ENCODE measurements at places on chromosomes 3 and 15.

- no peak for DNase-seq
These were observed 420.6 kb upstream of the RBMS3 start for GRCh38 chr3:28860307-28860706.

- DNase-seq, result no peak
These were observed 34.2 kb downstream of the PRTG start for GRCh38 chr15:55708720-55709119.

- no peak for DNase-seq
These were observed 115.0 kb downstream of the FOXB1 start for GRCh38 chr15:60119101-60119500.

- DNase-seq, result no peak
These were observed 53.9 kb downstream of the PXYLP1 start for GRCh38 chr3:141285570-141285969.

DNA sequence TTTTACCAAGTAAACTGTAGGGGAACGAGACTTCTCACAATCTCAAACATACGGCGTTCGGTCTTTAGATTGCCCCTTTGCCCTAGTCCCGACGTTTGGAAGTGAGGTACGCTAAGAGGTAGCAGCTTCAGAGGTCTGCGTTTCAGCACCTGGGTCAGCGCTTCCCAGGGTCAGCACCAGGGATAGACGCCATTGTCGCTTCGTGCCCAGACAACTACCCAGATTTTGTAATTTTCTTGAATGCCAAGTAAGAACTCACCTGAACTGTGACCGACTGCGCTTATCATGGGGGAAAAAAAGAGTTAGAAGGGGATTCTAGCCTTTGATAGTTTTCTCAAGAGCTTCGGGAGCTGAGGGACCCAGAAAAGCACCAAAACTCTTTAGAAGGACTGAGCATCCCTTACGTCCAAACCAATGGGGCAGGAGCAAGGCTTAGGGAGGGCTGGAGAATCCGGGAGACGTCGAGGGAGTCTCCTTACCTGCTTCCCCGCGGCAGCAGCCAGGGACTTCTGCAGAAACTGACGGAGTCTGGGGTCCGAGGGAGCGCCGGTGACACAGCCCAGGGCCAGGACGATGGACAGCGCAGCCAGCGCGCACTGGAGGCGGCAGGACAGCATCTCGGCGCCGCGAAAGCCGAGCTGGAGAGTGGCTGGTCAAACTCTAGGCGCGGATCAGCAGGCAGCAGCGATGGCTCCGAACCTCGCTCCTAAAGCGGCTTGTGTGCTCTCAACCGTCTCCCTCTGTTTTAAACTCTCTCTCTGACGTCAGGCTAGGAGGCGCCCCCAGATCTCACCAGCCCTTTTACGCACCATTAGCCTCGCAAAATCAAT lies at the start of gene SST:
Gene SST (minus strand): TSS at position 720 of the 830 bp plus-strand sequence. CDS start 103 bp downstream, at position 617.
- no peak for DNase-seq
